IMR-90 (cell line): ENCODE measurements at places on chromosomes 4 and X. TPM values are rescaled to one million over a fixed set of nuclear protein-coding genes. Genes with fewer than 3 reads are reported as not detected.
A peak's percentile ranks its signal among the peaks of the same experiment; 100 is the strongest.

Gene AADAT
- 6.9 and 7.1 TPM in 2 replicates for polyA plus RNA-seq

Gene TMPRSS11D
- not detected in 2 replicates for polyA plus RNA-seq

Gene TAF7L
- polyA plus RNA-seq = 0.22 TPM in 2 replicates

Gene AREG
- 0.17 and 0.30 TPM in 2 replicates for polyA plus RNA-seq

Gene EREG
- 0.14 and 0.26 TPM in 2 replicates for polyA plus RNA-seq

Gene IQSEC2
- polyA plus RNA-seq = 11.4 and 13.0 TPM in 2 replicates

DNA sequence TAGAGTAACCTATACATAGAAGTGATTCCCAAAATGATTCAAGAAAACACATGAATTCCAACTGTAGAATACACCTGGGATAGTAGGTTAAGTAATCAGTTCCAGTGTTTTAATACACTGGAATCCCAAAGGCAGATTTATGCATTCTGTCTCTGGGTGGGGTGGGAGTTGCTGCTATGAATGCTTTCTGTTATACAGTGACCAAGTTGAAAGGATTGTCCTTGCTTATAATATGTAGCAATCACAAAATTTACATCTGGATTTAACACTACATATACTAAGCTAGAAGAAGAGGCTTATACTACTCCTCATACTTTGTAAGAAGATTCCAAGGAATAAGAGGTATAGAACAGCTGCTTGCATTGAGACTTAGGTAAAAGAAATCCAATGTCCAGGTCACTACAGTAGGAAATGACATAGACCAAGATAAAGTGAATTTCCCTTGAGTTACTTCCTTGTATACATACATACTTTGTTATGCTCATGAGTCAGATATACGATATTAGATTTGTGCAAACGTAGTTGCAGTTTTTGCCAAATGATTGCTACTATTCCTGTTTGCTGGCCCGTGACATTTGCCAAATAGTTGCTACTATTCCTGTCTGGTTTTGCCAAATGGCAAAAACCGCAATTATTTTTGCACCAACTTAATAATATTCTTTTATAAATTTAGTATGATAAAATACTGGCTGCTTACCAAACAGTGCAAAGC, 210.5 kb upstream of the DIAPH2 start:
- peak; percentile 72 for DNase-seq

GRCh38 chr4:168411318-168412150, 68.8 kb downstream of the DDX60L start:
- DNase-seq = peak; percentile 55

- DNase-seq = no peak
Measured at GRCh38 chr4:4603592-4603991, 61.7 kb upstream of the STX18 start.

- no peak for DNase-seq
Measured at GRCh38 chrX:39692796-39693195, 405.0 kb downstream of the BCOR start.

- peak; percentile 27 for DNase-seq
Measured at GRCh38 chrX:22126327-22126726, 94.2 kb downstream of the PHEX start.

- no peak for DNase-seq
Measured at GRCh38 chr4:131052646-131053045, 1956.7 kb downstream of the C4orf33 start.

DNA sequence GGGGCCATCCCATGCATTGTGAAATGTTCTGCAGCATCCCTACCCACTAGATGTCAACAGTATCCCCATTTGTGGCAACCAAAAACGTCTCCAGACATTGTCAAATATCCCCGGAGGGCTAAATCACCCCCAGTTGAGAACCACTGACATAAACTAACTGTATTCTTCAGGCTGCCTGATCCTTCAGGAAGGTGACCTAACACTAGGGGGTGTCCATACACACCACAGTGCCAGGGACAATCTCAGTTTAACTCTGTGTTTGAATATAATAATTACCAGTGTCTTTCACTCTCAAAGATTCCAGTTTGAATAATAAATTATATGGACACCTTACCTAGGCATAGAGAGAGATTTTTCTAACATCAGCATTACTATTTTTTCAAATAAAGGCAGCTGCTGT, 6.4 kb downstream of the ACE2 start:
- DNase-seq = no peak

DNA sequence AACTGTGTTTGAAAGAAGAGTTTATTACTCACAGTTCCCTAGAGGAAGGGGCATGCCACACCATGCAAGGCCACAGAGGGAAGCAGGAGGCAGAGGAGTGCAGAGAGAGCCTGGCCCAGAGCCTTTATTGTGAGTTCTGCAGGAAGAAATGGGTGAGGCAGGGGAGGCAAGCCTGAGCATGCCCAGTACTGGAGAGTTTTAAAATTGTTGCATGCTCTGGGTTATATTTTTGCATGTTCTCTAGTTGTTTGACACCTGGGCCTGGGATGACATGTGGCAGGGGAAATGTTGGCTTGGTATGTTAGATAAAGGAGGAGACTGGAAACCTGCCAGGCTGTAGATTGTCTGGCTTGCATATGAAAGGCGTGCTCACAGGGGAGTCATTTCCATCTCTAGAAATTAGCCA, 19.7 kb upstream of the CRMP1 start:
- DNase-seq = no peak

DNA sequence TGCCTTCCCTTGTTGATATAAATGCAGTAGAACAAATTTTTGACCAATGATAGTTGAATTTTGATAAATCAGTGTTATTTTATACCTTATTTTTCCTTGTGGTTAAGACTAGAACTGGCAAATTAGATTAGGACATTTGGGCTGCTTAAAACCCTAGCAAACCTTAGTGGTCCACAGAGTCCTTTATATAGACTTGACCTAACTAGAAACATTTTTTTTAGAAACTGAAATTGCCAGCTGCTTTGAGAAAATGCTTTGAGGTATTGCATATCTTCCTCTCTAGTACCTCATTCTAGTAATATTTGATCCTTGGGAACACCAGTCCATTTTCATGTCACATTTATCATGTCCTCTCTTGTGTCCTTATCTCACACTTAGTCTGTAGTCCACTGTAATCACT, 580.3 kb downstream of the FSTL5 start:
- DNase-seq = no peak

DNA sequence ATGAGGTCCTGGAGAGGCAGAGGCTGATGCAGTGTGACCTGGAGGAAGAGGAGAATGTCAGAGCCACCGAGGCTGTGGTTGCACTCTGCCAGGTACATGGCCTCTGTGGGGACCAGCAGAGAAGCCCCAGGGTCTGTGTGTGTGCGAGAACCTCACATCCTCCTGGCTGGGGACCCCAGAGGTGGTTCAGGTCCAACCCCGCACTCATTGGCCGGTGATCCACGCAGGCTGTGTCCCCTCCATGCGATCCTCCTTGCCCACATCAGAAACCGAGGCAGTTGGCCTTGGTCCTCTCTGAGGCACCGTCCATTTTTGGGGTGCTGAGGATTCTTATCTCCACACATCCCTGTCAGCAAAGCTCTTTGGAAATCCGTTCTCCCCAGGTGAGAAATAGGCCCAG, 45.3 kb downstream of the EVC start:
- DNase-seq = no peak

DNA sequence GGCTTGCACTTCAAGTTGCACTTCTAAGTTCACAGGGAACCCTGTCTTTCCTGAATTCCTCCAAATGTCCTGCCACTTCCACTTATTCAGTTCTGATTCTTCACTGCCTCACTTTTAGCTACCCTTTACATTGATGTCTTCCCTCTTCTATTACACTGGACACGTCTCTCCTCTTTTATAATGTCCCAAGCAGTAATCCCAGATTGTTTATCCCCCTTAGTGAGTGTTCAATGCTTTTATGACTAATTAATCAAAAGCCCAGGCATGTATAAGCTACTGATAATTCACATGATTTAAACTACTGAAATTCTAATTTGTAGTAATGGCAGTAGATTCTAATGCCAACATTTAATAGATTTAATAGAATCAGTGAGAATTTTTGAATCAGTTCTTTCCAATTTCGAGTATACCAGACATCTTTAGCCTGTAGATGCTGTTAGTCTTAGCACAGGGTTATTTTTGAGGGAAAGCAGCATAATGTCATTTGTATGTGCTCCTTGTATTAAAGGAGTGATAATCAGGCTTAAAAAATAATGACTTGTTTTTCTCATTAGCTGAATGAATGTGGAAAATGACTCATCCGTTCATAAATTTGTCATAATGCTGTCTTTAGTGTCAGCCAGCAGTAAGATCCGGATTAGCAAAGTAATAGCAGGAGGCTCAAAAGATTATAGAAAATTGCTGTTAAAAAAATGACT, 703.1 kb downstream of the CENPC start:
- DNase-seq = no peak

DNA sequence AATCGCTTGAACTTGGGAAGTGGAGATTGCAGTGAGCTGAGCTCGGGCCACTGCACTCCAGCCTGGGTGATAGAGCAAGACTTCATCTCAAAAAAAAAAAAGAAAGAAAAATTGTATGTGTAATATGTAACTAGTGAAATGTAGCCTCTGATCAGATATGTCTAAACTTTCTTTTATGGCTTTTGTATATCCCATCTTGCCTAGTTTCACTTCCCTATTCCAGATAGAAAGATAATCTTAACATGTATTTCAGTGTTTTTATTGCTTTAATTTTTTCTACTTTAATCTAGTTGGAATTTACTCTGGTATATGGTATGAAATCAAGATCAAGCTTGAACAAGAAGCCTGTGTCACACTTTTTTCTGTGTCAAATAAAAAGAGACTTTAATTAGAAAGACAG, 1.9 kb upstream of the ZNF41 start:
- DNase-seq = no peak
